T-helper 22 cell (primary cell): ENCODE measurements at places on chromosomes 7 and 10.

GRCh38 chr7:32347244-32347828 lies 142.8 kb downstream of the LSM5 start:
- no peak for DNase-seq

DNA sequence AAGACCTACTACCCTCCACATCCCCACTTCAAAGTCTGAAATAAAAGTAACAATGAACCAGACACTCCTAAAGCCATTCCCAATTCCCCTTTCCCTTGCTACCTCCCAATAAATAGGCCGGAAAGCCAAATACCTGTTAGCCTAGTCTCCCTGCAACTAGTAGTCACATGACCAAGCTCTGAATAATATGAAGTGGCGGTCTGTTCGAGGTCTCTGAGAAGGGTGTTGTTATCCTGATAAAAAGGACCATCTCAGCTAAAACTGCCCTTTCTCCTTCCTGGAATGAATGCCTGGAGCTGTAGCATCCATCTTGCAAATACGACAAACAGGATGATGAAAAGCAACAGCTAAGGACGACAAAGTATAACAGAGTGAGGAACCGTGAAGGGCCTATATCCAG lies 6.0 kb downstream of the KIF5B start:
- no peak for DNase-seq

DNA sequence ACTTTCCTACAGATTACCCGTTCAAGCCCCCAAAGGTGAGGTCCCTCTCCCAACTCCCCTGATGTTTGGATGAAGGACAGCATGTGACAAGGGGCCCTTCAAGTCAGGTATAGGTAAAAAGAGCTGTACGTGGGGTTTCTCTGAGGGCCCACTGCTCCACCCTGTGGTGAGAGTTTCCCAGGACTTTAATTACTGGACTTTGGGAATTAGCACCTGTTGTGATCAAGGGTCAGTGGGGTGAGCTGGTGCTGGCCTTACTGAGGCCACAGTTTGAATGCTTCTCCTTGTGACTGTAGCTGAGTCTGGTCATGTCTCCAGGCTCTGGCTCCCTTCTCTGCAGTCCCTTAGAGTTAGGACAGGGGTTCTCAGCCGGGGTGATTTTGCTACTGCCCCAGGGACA lies 16.8 kb downstream of the UBE2D4 start:
- no peak for DNase-seq

- no peak for DNase-seq
Observed at GRCh38 chr7:12729112-12729511, 41.7 kb downstream of the ARL4A start.

GRCh38 chr10:108568824-108569223 lies 1354.5 kb downstream of the XPNPEP1 start:
- no peak for DNase-seq

- no peak for DNase-seq
Observed at GRCh38 chr7:105218939-105219770, 169.6 kb downstream of the SRPK2 start.

DNA sequence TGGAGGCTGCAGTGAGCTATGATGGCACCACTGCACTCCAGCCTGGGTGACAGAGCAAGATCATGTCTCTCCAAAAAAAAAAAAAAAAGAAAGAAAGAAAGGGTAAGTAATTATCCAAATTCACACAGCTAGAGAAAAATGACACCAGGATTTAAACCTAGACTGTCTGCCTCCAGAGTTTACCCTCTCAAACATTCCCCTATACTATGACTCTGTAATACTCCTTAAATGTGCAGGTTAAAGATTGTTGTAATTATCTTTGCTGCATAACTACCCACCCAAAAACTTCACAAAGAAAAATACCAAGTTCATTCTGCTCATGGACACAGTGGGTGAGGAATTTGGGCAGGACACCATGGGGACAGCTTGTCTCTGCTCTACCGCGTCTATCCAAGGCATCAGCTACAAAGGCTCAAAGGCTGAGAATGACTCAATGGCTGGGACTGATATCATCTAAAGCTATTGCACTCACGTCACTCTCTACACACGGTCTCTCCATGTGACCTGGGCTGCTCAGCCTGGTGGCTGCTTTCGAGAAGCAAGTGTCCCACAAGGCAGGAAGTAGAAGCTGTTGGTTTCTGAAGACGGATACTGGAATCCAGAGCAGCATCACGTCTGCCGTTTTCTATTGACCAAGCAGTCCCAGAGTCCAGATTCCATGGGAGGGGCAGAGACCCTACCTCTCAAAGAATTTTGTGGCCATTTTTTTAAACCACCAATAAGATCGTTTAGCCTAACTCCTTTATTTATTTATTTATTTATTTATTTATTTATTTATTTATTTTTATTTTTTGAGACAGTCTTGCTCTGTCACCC lies 185.7 kb upstream of the AUTS2 start:
- no peak for DNase-seq

GRCh38 chr10:122877264-122877663 lies 2.1 kb downstream of the FAM24B start:
- DNase-seq, result no peak

- no peak for DNase-seq
Observed at GRCh38 chr7:47089068-47089417, 492.9 kb downstream of the TNS3 start.

DNA sequence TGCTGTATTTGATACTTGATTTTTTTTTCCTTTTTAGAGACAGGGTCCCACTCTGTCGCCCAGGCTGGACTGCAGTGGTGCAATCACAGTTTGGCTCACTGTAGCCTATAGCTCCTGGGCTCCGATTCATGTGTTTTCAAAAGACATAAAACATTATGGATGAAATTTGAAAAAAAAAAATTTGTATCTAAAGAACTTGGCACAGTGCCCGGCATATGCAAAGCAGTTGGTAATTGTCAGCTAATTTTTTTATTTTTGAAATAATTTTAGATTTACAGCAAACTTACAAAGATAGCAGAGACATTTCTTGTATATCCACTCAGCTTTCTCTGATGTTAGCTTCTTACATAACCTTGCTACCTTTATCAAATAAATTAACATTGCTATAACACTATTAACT lies 20.3 kb upstream of the SAMD8 start:
- DNase-seq, result no peak

DNA sequence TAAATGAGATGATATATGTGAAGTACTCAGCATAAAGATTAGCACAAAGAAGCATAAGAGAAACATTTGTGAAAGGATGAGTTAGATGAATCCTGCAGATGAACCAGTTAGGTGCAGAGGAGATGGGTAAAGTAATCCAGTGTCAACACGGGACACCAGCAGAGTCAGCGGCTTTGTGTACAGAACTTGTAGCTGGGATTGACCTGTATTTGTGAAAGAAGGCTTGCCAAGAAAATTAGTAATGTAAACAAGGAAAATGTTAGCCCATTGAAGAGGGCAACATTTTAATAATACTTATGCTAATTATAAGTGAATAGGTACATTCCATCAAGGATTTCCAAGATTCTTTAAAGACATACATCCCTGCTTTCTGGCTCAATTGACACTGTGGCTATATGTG lies 255.7 kb downstream of the PTEN start:
- no peak for DNase-seq

DNA sequence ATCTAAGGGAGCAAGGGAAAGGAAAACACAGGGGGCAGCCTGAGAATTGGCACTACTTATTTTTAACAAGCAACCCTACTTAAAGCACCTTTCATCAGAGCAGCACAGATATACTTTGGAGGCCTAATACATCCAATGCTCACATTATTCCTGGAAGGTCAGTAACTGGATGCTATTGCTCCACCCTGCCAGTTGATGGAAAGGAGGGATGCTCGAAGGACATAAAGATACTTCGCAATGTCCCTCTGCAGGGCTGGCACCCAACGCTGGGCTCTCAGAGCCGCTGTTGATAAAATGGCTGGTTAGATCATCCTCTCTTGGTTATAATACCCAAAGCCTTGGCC lies 307.9 kb upstream of the AOAH start:
- no peak for DNase-seq

- no peak for DNase-seq
Observed at GRCh38 chr10:111128331-111129180, 51.7 kb downstream of the ADRA2A start.
